ENCODE measurements at places on chromosomes 2 and 18. TPM values are rescaled to one million over a fixed set of nuclear protein-coding genes. Genes with fewer than 3 reads are reported as not detected.

DNA sequence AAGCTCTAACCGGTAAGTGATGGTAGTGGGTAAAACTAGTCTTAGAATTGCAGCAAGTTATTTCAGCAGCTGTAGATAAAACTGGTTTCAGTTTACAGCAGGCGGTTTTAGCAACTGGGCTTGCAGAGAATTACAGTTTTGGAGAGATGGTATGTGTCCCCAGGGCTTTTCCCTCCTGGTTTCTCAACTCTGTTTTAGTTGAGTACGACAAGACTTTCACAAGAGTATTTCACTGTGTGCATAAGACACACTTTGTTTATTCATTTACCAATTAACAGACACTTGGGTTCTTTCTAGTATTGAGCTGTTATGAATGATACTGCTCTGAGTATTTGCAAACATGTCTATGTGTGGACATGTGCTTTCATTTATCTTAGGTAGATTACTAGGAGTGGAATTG is 65.6 kb upstream of the RFX8 start:
- no peaks in the 10 kb centered on the region for H3K36me3 ChIP-seq
- no peak for DNase-seq
- no peak overlapping the region for H3K27ac ChIP-seq
- no peak overlapping the region for H3K4me3 ChIP-seq

Gene COMMD1
- total RNA-seq: 21.4 TPM

- H3K27ac ChIP-seq: no peak overlapping the region
- no peak overlapping the region for H3K4me3 ChIP-seq
- peaks cover 3% of the 10 kb centered on the region for H3K27me3 ChIP-seq
- no peaks in the 10 kb centered on the region for H3K36me3 ChIP-seq
Measured at GRCh38 chr2:240377366-240377765, 58.1 kb upstream of the GPC1 start.

Gene EFHD1
- 1.2 TPM for total RNA-seq

Gene LOXL3
- 6.9 TPM for total RNA-seq

DNA sequence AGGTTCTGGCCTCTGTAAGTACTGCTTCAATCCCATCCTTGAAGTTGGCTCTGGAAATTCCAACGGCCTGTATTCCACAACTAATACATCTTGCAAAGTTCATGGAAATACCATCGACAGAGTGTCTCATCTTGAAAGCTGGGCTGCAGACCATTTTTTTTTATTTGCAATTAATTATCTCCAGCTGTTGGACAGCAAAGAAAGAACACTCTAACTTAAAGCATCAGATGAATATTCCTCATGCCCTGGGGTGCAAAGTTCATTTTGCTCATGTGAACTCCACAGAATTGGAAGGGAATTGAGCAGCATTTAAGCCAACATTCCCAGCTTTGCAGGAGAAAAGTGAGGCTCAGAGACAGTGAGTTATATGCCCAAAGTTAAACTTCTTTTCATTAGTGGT is 96.5 kb upstream of the PIEZO2 start:
- no peak overlapping the region for H3K27ac ChIP-seq
- H3K4me1 ChIP-seq: no peaks in the 10 kb centered on the region
- H3K36me3 ChIP-seq: no peaks in the 10 kb centered on the region
- no peak for DNase-seq
- H3K27me3 ChIP-seq: no peaks in the 10 kb centered on the region

- H3K36me3 ChIP-seq: no peaks in the 10 kb centered on the region
- H3K4me3 ChIP-seq: no peak overlapping the region
- H3K27ac ChIP-seq: no peak overlapping the region
Measured at GRCh38 chr2:169528271-169528701, 18.8 kb downstream of the KLHL41 start.

DNA sequence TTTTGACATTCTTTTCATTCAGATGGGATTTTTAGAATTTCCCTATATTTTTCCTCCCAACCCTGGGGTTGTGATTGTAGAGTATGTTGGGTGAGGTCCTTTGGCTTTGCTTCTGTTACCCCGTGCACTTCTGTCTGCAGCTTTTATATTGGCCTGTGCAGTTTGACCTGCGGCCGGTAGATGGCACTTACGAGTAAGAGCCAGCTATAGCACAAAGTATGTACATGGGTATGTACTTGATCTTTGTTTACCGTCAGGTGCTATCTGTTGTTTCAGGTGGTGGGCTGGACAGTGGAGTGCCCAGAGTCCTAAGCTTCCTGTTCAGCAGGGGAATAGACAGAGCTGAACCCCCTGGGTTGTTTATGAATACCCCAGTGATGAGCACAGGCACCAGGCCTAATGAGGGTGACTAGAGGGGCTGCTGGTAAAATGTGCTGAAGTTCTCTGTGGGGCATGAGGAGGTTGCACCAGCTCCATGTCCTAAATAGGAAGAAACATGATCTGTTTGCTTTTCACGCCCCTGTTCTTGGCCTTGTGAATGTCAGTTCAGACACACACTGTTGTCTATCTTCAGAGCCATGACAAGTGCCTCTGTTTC is 58.9 kb upstream of the THUMPD2 start:
- H3K36me3 ChIP-seq: no peaks in the 10 kb centered on the region

GRCh38 chr2:17617516-17617915 is 77.0 kb downstream of the VSNL1 start:
- H3K4me3 ChIP-seq: no peak overlapping the region
- H3K36me3 ChIP-seq: no peaks in the 10 kb centered on the region
- H3K27me3 ChIP-seq: no peaks in the 10 kb centered on the region
- no peak for DNase-seq

GRCh38 chr2:159933727-159934049 is 128.7 kb downstream of the PLA2R1 start:
- H3K27ac ChIP-seq: no peak overlapping the region
- no peak for DNase-seq
- no peaks in the 10 kb centered on the region for H3K27me3 ChIP-seq
- no peaks in the 10 kb centered on the region for H3K36me3 ChIP-seq
- H3K4me1 ChIP-seq: no peaks in the 10 kb centered on the region

Data from naive thymus-derived CD4-positive, alpha-beta T cell (primary cell).